ENCODE measurements at places on chromosomes 3 and 15.

GRCh38 chr3:128429275-128429674 is 37.4 kb downstream of the DNAJB8 start:
- DNase-seq = no peak

- no peak for DNase-seq
These were observed 119.6 kb downstream of the ETFA start for GRCh38 chr15:76191539-76192244.

DNA sequence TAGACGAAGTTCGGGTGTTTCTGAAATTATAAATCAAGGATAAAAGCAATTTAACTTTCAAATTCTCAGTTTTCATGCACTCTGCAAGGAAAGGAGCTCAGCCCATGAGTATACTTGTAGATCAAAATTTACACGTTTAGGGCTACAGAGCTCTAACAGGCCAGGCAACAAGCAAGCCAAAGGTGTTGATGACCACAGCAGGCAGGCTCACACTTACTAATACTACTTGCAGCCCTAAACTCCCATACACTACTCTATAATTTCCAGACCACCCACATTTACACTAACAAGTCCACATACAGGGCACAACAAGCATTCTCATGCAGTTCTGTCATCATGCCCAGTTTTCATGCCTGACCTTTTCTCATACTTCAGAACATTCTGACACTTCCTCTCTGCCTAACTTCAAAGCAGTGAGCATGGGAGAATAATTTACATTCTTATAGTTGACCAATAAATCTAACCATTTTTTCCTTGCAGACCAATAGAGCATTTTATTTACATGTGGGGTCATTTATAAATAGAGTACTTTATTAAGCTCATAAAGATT is 124.7 kb upstream of the FRMD4B start:
- no peak for DNase-seq

- DNase-seq = peak; percentile 53
These were observed 87.0 kb downstream of the PLSCR2 start for GRCh38 chr3:146382386-146382785.

DNA sequence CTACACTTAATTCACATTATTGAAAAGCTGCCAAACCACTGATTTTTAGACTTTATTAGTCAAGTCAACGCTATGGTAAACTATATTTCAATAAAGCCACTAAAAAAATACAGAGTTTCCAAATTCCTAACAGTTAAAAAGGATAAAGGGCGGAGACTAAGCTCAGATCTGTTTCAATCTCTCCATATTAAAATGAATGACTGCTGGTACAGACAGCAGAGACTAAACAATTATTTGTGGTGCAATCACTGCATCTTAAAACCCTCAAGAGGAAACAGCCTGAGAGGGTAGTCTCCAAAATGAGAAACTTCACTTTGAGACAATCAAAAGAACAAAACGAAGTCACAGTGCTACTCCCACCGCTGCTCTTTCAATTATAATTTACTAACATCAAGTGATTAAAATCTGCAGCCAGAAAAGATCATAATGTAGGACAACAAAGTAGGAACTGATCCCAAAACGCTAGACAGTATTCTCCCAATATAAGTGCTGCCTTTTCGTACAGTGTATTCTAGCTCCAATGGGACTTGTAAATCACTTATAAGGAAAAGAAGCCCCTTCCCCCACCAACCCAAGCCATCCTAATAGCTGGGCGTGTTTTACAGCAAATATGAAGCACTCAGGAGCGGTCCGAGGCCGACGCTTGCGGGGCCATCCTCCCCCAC is 1.2 kb downstream of the UBP1 start:
- peak; percentile 24 for DNase-seq

- no peak for DNase-seq
These were observed 39.5 kb downstream of the ZNF280D start for GRCh38 chr15:56693761-56694160.

- peak; percentile 32 for DNase-seq
These were observed 21.0 kb downstream of the C2CD4A start for GRCh38 chr15:62087671-62088352.

DNA sequence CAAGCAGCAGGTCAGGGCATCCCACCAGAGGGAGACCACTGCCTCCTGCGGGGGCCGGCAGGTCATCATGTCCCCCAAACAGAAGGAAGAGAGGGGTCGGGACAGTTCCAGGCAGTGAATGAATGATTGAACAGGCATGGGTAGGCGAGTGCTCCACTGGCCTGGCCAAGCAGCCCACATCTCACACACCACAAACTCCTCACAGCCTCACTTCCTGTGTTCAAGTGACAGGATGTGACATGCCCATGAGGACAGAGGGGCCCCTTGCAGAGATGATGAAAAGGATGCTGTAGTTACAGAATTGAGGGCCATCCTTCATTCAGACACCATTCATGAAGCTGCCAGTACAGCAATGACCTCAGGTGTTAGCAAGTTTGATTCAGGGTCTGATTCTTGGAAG is 3.7 kb downstream of the IQSEC1 start:
- DNase-seq = no peak

GRCh38 chr15:88701561-88702095 is 62.8 kb downstream of the ISG20 start:
- no peak for DNase-seq

GRCh38 chr15:77548589-77549557 is 83.8 kb downstream of the LINGO1 start:
- no peak for DNase-seq

GRCh38 chr3:40770061-40770460 is 245.3 kb downstream of the ZNF621 start:
- no peak for DNase-seq

GRCh38 chr3:100269410-100270214 is 8.8 kb downstream of the TBC1D23 start:
- peak; percentile 99 for DNase-seq
